ENCODE measurements at places on chromosomes 16 and 17.
A peak's percentile ranks its signal among the peaks of the same experiment; 100 is the strongest.

DNA sequence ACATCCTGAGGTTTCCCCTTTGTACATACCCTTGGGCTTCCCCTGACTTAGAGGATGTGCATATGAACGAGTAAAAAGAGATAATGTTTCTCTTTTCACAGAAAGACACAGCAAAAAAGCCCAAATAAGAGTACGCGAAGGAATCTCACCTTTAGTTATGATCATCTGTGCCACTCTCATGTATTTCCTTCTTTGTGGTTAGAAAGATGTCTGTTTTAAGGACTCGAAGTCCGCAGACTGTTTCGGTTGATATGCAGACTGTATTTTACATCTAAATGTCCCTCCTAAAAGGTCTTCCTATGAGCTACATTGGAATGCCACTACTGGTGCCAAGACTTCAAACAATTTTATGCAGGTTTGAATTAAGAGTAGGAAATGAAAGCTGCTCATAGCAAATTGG, 102.3 kb upstream of the GOT2 start:
- no peak for DNase-seq

DNA sequence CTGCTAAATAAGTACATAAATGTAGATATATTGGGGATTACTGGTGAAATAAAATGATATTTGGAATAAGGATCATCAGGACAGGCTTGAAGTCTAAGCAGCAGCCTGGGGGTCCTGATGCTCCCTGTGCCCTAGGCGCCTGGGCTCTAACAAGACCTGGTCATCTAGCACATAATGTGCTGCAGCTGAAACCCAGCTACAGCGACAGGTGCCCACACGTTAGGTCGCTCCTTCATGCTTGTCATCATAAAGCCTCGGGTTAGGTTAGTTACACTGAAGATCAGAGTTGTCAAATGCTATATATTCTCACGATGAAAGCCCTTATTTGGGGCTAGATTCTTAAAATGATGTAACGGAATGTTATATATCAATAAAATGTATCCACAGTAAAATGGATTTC, 11.5 kb downstream of the NARF start:
- DNase-seq: no peak

GRCh38 chr16:4347010-4347409, 4.1 kb downstream of the PAM16 start:
- no peak for DNase-seq

- DNase-seq: peak; percentile 94
Observed at GRCh38 chr17:65122836-65123756, 14.1 kb upstream of the RGS9 start.

GRCh38 chr16:88772871-88773811, 11.9 kb downstream of the PIEZO1 start:
- peak; percentile 66 for DNase-seq

GRCh38 chr17:43791589-43791988, 11.4 kb downstream of the CFAP97D1 start:
- DNase-seq: peak; percentile 61

- DNase-seq: no peak
Observed at GRCh38 chr16:5621826-5622225, 524.2 kb upstream of the EEF2KMT start.

- no peak for DNase-seq
Observed at GRCh38 chr16:74071996-74072535, 224.5 kb upstream of the PSMD7 start.
